Central memory CD4-positive, alpha-beta T cell (primary cell): ENCODE measurements at places on chromosomes 16 and 17.

- no peak for DNase-seq
Measured at GRCh38 chr16:51341204-51341603, 190.1 kb upstream of the SALL1 start.

DNA sequence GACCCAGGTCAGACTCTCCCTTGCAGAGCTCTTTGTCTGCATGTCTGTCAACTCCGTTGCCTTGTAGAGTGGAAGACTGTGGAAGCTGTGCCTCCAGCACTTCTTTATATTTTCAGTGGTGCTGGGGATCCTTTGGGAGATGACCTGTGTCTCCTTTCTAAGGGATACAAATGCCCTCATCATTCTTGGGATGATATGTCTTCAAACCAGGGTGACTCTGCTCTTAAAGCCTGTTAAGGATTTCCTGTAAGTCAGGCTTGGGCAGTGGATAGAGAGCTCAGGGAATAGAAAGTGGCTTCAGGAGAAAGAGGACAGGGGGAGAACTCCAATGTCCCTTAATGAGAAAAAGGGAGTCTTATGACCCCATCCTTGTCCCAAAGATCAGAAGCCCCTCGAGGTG is 1.5 kb downstream of the HOXB3 start:
- no peak for DNase-seq

DNA sequence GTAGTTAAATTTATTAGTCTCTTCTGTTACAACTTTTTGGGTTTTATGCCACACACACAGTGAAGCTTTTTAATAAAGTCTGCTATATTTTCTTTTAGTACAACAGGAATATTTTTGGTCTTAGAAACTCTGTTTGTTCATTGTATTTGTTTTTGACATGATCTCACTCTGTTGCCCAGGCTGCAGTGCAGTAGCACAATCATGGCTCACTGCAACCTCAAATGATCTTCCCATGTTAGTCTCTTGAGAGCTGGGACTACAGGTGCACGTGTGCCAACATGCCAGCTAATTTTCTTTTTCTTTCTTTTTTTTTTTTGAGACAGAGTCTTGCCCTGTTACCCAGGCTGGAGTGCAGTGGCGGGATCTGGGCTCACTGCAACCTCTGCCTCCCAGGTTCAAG is 27.1 kb downstream of the PPM1D start:
- no peak for DNase-seq

- no peak for DNase-seq
Measured at GRCh38 chr16:55349867-55350266, 25.9 kb downstream of the IRX6 start.

- DNase-seq = no peak
Measured at GRCh38 chr16:88878967-88879787, 12.7 kb upstream of the PABPN1L start.

DNA sequence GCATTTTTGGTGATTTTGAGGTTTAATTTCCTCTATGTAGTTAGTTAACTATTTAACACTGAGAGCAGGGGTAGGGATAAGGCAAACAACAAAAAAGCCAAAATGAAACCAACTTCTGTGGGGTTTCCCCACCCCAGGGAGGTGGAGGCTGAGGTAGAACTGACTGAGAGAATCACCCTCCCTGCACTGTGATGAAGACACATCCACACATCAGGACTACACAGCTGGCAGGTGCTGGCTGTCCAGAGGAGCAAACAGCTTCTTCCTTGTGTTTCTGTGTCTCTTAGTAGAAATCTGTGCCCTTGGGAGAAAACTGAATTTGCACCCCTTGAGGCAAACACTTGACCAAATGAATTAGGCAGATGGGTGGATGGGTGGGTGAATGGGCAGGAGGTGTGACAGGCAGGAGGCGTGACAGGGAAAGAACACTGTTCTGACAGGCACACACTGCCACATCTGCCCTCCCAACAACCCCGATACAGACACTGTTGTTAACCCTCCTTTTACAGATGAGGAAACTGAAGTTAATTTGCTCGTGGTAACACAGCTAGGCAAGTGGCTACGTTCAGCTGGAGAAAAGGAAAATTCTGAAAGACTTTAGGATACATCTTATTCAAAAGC is 62.9 kb upstream of the AMZ2 start:
- peak; percentile 73 for DNase-seq

DNA sequence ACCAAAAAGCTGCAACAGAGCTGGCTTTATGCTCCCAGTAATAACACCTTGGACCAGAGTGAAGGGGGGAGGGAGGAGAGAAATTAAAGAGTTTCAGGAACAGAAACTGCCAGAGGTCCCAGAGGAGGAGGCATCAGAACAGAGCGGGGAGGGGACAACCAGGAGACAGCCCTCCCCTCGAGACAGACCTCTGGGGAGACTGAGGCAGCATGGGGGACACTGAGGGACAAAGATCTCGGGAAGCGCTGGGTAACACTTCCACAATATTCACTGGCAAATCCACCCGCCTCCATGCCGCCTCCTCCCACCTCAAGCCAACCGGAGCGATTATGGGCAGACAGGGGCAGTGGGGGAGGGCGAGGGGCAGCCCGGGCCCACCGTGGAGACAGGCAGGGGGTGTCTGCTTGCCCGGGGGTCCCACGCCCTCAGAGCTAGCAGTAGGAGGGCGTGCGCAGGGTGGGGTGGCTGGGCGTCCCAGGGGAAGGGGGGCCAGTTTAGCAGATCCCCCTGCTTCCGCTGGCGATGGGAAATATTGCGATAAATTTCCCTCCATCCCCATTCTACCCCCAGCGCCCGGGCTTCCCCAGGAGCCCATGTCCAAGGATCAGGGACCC is 1.2 kb downstream of the PCGF2 start:
- no peak for DNase-seq
